ENCODE measurements at places on chromosomes 11 and 22. TPM values are rescaled to one million over a fixed set of nuclear protein-coding genes. Genes with fewer than 3 reads are reported as not detected.

RDX gene
- polyA plus RNA-seq = 196 TPM

FGF19 gene
- 0.85 TPM for polyA plus RNA-seq

HMOX1 gene
- 50.5 TPM for polyA plus RNA-seq

- DNase-seq = no peak
Measured at GRCh38 chr11:27196203-27196897, 155.7 kb downstream of the BBOX1 start.

DNA sequence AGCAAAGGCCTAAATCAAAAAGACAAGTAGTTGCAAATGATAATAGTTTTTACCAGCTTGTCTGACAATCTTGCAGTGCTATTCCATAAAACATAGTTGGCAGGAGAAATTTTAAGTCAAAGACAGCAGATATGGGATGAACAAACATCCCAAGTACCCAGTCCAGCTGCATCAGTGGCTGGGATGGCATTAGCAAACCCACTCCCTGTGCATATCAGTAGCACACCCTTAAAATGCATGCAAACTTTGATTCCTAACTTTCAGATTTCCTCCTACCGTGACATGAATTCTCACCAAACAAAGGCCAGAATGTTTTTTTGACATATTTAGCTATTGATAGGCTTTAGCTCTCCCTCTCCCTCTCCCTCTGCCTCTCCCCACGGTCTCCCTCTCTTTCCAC, 27.8 kb upstream of the CCDC86 start:
- no peak for DNase-seq
